Activated T-helper 1 cell treated with anti-CD3 and anti-CD28 coated beads, Interleukin-2, amount 50 U/mL, for 16 hours (primary cell): ENCODE measurements at places on chromosomes 7 and 10.

GRCh38 chr10:77564731-77565589 lies 72.6 kb downstream of the KCNMA1 start:
- no peak for DNase-seq

DNA sequence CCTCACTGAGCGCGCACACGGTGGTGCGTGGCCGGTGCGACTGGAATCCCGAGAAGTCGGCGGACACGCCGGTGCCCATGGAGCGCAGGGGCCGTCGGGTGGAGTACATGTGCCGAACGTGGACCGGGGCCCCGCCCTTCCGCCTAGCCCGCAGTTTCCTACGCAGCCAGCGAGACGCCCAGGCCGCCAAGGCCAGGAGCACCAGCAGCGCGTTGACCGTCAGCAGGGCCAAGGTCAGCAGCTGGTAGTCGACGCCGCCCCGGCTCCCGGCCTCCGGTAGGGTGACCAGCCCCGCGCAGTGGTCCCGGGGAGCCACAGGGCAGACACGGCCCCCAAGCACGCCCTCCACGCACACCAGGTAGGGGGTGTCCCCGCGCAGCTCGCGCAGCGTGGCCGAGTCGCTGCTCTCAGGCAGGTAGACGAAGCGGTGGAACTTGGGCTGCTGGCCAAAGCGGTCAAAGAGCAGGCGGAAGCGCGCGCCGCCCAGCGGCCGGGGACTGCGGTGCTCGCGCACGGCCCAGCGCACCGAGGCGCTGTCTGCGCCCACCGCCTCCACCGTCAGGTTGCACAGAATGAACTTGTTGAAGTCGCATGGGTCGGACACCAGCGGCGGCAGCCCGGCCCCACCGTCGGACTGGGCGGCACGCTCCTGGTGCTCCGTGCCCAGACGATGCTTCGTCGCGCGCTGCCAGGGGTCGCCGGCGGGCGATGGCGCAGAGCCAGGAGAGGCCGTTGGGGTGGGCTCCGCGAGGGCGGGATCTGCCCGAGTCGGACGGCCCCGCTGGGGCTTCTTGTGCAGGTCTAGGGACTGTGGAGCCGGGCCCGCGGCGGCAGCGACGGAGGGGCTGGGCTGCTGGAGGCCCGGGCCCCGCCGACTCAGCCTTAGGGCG lies 2.2 kb downstream of the TRIL start:
- no peak for DNase-seq

GRCh38 chr7:129665013-129665401 lies 53.5 kb downstream of the NRF1 start:
- DNase-seq: no peak

DNA sequence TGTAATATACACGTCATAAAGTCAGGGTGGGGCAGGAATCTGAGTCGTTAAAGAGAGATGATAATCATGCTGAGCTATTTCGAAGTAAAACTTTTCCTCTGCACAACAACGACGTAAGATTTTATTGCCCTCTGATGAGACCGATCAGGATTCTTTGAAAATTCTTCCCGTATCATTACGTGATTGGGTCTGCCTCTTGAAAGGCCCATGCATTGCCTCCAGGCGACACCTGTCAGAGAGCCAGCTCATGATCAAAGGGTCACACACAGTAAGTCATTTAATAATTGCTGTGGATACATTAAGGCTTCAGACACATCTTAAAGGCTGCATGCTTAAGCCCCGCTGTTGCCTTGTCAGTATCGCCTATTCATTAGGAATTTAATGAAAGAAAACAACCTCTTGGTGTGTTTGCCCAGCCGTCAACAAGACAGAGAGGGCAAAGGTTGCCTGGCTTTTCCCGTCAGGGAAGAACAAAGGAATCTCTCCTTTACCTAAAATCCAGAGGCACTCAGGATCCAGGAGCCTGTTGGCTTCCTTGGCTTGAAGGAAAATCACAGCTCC lies 189.0 kb upstream of the SH2B2 start:
- no peak for DNase-seq

DNA sequence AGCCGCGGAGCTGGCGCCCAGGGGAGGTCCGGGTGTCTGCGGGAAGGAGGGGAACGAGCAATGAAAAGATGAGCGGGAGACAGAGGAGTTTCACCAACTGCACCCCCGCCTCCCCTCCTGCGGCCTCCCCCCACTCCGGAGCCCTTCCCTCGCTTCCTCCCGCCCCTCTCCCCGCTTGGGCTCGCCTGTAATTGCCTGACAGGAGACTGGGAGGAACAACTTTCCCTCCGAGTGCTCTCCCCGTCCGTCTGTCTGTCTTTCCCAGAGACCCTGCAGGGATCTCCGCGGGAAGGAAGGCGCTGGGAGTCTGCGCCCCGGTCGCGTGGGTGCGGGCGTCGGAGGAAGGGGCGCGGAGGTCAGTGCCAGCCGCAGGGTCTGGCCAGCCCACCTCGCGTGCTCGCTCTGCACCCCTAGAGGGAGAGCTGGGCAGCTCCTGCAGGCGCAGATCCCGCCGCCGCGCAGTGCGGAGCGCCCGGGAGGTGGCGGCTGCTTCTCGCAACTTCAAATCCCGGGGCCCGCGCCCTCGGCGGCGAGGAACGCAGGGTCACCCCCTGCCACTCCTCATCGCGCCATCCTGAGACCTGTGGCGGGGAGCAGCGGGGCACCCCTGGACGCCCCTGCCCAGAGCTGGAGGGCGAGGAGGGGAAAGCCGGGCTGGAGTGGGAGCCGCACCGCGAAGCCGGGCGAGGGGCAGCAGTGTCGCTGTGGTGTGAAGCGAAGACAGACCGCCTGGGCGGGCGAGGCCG lies 511 bp upstream of the NRP1 start:
- DNase-seq: peak; percentile 5

- DNase-seq: no peak
Observed at GRCh38 chr10:130781206-130781605, 530.3 kb downstream of the TCERG1L start.

DNA sequence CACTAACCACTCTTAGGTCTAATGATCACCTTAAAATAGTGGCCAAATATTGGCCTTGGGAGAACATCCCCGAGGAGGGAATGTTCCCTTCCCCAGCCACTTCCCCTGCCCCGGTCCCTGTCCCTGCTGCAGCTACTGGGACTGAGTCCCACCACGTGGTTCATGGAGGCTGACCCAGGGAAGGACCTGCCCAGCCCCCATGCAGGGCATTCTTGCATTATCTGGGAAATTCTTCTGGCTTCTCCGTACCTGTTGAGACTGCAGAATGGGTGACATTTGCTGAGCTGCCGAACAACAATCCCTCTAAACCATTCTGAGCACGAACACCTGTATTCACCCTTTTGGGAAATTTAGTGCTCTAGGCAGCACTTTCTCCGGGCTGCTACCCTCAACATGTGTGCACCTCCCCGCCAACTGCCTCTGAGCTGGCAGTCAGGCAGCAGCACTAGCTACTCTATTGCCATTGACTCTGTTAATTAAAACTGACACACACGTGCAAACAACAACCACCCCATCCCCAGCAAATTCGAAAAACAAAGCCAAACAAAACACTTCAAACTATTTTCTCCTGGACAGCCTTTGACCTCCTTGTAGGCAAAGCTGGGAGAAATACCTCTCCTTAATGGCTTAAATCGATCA lies 567.4 kb upstream of the MKI67 start:
- no peak for DNase-seq

DNA sequence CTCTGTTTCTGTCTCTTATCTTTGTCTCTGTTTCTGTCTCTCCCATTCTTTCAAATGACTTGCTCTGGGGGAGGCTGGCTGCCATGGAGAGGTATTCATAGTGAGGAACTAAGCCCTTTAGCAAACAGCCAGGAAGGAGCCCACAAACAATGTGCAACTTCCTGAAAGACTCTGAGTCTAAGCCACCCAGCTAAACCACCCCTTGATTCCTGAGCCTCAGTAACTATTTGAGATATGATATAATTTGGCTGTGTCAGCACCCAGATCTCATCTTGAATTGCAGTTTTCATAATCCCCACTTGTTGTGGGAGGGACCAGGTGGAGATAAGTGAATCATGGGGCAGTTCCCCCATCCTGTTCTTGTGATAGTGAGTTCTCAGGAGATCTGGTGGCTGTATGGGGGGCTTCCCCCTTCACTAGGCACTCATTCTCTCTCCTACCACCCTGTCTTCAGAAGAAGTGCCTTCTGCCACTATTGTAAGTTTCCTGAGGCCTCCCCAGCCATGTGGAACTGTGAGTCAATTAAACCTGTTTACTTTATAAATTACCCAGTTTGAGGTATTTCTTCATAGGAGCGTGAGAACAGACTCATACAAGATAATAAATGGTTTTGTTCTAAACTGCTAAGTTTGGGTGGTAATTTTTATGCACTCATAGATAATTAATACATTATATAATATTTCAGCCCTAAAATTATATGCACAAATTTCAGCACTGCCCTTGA lies 121.2 kb upstream of the FOXP2 start:
- DNase-seq: no peak

GRCh38 chr7:42227936-42228591 lies 8.9 kb downstream of the GLI3 start:
- DNase-seq: no peak

DNA sequence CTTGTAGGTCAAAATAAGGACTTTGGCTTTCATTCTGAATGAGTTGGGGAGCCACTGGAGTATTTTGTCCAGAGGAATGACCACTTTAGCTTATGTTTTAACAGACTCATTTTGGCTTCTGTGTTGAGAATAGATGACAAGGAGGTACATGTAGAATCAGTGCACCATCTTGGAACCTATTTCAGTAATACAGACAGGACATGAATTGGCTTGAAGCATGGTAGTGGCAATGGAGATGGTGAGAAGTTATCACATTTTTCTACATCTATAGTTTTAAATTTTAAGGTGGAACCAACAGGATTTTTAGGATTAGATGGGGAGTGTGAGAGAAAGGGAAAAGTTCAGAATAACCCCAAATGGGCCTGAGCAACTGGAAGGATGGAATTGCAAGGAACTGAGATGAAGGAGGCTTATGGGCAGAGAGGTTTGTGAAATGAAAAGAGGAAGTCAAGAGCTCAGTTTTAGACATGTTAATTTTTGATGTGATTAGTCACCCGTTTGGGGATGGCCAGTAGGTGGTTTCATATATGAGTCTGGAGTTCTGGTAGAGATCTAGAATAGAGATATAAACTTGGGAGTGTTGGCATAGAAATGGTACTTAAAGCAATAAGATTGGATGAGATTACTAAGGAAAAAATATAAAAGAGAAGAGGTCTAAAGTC lies 89.2 kb upstream of the JAZF1 start:
- no peak for DNase-seq
